ENCODE measurements at places on chromosomes 1 and 21. TPM values are rescaled to one million over a fixed set of nuclear protein-coding genes. Genes with fewer than 3 reads are reported as not detected.

The CHAF1B gene
- 0.24 TPM for total RNA-seq

The MATN1 gene
- not detected for total RNA-seq

The LAPTM5 gene
- 14.6 TPM for total RNA-seq

The PLA2G2D gene
- total RNA-seq, result not detected

The SPATA1 gene
- total RNA-seq, result 0.78 TPM

The GJA8 gene
- not detected for total RNA-seq

Measured in heart right ventricle (tissue), 16 donors.